ENCODE measurements at places on chromosomes 4 and X.

DNA sequence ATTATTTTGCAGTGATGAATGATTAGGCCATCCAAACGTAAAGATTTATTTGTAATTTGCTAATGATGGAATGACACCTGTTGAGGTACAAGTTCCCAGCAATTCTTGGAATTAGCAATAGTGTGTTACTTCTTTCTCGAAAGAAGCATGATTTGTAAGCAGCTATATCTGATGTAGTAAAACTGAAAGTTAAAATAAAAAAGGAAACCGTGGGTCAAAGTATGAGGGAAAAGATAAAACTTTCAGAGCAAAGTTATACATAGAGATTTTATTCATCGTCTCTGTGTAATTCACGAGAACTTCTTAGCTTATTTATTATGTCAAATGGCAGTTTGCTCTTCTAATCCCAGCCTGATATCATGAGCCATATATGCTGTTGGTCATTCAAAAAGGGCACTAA is 59.0 kb downstream of the NFKB1 start:
- no peak for DNase-seq

DNA sequence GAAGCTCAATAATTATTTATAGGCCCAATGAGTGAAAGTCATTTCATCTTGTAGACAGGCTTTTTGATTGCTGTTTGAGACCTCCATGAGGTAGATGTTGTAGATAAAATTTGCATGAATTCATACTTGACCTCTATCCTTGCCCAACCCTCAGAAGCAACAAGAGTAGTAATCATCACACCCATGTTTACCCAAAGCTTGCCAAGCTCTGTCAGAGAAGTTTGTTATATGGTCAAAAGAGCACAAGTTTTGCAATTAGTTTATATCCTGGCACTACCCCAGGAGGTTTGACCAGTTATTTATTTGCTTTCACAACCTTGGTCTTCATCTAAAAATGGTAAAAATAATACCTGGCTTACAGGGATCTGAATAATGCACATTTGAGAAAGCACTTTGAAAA is 20.7 kb downstream of the ADH7 start:
- no peak for DNase-seq

- no peak for DNase-seq
Measured at GRCh38 chrX:44674906-44675305, 132.2 kb upstream of the FUNDC1 start.

DNA sequence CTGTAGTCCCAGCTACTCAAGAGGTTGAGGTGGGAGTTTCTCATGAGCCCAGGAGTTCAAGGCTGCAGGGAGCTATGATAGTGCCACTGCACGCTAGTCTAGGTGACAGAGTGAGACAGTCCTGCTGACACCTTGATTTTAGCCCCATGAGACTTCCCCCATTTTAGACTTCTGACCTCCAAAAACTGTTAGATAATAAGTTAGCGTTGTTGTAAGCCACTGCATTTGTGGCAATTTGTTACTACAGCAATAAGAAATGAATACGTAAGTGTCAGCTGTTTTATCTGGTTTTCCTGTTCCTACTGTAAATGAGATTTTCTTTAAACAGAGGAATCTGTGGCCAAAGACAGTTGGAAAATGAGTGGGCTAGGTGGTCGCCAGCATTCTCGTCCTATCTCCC is 83.9 kb downstream of the ARHGAP10 start:
- no peak for DNase-seq

DNA sequence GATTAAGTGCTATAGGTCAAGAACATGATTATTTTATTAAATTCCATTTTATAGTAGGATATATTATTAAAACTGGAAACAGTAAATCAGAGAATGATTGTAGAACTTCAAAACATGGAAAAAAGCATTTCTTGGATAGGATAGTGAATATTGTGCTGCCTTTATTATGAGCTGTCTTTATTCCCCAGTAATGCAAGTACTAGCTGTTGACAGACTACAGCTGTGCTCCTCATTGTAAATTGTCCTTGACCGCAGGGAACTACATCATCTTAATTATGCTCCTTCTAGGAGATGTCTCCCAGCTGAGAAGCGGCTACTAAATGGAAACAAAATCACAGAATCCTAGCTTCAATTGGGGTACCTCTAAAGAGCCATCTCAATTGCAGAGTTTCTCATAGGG is 1457.2 kb upstream of the PCDH7 start:
- no peak for DNase-seq

DNA sequence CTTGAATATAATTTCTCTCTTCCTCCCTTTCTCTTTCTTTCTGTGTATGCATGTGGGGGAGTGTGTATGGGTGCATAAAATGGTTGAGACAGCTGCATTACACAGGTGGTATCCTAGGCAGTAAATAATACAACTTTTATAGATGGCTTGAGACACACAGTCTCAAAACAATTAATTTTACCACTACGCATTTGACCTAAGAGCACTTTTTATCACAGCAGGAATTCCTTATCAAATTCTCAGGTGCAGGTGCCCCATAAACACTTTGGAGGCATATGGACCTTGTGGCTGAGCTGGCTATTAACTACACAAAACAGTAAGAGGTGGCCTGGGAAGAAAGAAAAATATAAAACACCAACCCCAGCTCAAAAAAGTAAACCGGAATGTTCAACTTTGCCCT is 91.3 kb downstream of the RASGEF1B start:
- no peak for DNase-seq

DNA sequence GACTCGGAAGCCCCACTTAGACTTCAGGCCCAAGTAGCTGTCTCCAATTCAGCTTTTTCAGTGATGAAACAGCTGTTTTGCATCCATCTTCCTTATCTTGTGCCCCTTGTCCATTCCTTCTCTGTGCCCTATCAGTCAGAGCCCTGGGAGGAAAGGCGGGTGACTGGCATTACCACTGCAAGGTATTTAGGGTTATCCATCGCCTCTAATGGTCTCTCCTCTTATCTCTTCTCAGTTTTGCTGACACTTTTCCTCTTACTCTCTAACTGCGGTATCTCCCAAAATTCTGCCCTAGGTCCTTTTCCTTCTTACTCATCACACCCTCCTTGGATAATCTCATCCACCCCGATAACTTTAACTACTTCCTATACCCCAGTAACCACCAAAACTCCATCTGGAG is 13.7 kb downstream of the GAB3 start:
- no peak for DNase-seq

DNA sequence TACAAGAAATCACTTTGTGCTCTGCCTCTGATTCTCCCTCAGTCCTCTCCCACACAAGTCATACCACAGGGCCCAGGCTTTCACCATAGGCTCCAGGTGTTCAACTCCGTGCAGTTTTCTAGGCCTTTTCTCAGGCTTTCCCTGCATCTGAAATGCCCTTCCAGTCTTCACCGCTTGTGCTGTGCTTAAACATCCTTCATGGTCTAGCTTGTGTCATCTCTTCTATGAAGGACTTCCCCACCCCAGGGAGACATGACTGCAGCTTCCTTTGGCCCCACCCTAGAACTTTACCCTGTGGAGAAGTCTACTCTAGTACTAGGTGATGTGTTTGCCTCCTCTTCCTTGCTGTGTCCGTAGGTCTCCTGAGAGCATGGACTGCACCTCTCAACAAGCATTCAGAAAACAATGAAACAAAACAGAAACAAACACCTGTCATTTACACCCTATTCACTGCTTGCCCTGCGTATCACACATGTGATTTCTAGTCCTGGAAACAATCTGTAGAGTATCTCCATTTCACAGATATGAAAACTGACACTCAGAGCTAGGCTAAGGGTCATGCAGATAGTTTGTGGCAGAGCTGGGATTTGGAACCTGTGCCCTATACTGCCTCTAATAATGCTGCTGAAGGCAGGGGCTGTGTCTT is 22.7 kb upstream of the LEF1 start:
- DNase-seq = no peak

GRCh38 chr4:38489924-38490639 is 173.9 kb upstream of the KLF3 start:
- DNase-seq = no peak

GRCh38 chrX:149473966-149474365 is 31.1 kb downstream of the IDS start:
- no peak for DNase-seq

- DNase-seq = no peak
Measured at GRCh38 chrX:143437439-143437838, 79.8 kb downstream of the SPANXN3 start.

DNA sequence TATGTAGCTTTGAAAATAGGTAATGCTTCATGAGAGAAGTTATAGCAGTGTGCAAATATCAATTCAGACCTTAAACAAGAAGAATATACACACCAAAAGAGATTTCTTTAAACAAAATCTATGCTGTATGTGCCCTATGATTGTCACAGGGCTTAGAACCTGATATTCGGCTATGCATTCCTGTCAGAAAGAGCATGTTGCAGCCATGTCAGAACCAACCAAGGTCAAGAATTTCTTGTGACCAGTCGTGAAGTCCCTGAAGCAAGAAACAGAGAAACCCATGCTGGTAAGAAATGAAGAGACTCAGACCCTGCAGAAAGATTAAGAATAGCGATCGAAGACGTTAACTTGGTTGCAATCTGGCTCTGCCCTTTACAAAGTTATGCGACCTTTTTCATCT is 210.3 kb upstream of the SPIN4 start:
- DNase-seq = no peak

- DNase-seq = no peak
Measured at GRCh38 chrX:8663325-8663724, 68.6 kb downstream of the ANOS1 start.

GRCh38 chrX:122363112-122363795 is 820.8 kb upstream of the GRIA3 start:
- DNase-seq = no peak

DNA sequence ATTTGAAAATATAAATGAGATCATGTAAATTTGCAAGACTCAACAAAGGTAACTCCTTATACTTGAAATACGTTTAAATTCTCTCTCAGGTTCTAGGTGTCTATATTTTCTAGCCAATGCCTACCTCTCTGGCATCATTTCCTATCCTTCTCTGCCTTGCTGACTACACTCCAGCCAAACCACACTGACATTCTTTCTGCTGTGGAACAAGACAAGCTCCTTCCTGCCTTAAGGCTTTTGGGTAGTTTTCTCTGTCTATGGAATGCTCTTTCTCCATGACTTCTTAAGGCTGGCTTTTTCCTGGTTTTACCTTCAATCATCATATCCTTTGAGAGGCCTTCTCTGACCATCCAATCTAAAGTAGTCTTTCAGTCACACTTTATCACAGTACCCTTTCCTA is 201.0 kb downstream of the SPRY1 start:
- no peak for DNase-seq

DNA sequence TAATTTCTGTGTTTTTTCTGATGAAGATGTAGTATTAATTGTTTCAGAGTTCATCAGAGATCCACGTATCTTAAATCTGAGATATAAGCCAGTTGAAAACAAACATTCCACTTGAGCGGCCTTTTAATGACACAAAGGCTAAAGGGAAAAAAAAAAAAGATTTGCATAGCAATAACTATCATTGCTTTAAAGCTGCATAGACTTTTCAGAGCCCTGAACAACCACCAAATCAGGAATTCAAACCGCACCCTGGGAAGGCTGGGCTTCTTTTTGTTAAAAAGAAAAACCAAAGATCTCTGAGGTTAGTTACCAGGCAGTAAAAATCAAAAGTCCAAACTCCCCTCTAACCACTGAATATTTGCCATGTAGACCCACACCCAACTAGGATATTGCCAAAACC is 206.0 kb downstream of the HHIP start:
- DNase-seq = no peak

DNA sequence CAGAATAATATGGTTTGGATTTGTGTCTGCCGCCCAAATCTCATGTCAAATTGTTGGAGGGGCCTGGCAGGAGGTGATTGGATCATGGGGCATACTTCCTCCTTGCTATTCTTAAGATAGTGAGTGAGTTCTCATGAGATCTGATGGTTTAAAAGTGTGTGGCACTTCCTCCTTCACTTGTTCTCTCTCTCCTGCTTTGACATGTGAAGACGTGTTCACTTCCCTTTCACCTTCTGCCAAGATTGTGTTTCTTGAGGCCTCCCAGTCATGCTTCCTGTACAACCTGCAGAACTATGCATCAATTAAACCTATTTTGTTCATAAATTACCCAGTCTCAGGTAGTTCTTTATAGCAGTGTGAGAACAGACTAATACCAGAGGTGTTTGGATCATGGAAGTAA is 325.7 kb upstream of the GIMD1 start:
- DNase-seq = no peak

GRCh38 chr4:31557437-31557836 is 837.3 kb downstream of the PCDH7 start:
- DNase-seq = no peak

GRCh38 chr4:18110099-18110498 is 88.5 kb upstream of the LCORL start:
- no peak for DNase-seq

- no peak for DNase-seq
Measured at GRCh38 chrX:35166023-35166422, 223.4 kb downstream of the FAM47B start.

DNA sequence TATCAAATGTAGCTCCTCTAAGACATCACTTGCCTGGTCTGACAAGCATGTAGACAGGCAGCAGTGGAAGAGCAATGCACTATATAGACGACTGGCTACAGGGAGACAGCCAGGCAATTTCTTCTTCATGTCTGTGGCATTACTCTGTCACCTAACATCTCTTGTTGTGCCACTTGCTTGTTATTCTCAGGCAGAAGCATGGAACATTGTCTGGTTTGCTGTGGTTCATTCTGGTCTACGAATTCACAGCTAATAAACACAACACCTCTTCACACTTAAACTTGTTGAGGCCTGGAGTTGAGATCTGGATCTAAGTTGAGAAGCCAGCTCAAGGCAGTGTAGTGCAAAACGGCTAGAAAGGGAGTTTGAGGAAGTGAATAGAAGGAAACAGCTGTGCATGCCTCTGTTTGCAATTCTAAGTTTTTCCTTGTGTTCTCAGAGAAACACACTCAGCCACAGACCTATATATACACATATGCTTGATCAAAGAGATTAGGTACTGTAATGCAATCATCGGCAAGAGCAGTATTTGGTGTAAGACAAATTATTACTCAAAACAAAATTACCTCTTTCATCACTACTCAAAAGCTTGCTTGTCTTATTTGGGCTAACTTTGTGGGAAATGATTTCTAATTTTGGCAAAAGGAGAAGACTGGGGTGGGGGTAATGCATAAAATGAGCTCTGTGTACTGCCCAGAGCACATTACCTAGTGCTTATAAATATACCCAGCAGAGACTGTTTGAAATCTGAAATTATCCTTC is 243.8 kb downstream of the PPP3CA start:
- no peak for DNase-seq

DNA sequence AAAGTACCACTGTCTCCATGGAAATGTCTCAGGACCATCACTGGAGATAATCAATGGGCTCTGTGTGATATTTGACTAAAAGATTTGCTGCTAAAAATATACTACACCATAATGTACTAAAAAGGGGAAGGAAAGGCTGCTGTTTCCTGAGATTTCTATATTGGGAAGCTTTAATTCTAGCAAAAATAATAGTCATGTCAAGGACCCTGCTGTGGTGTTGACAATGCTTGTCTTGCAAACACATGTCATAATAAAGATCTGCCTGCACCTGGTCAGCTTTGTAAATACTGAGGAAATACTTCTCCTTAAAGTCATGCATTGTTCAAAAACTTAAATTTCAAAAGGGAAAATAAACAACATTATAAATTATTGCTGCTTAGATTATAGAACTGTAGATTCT is 417.9 kb downstream of the GPM6A start:
- DNase-seq = no peak

GRCh38 chr4:125313497-125313896 is 1.3 kb upstream of the FAT4 start:
- no peak for DNase-seq
